Stimulated activated memory B cell treated with anti-CD40 and anti-IgM and Interleukin-4, amounts not matched to agents 10 μg/mL and 1 μg/mL and 100 μg/mL, for 72 hours (primary cell): ENCODE measurements at places on chromosomes 2 and 18.

DNA sequence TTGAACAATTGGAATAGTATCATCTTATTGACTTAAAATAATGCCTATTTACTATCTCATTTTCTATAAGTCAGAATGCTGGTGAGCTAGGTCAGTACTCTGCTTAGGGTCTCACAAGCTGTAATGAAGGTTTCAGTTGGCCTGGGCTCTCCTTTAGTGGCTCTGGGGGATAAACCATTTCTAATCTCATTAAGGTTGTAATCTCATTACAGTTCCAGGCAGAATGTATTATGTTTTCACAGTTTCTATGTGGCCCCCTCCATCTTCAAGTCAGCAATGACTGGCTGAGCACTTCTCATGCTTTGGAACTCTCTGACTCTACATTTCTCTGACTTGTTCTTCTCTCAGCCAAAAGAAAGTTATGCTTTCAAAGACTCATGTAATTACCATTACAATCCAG is 163.1 kb downstream of the CCDC178 start:
- no peak for ATAC-seq

DNA sequence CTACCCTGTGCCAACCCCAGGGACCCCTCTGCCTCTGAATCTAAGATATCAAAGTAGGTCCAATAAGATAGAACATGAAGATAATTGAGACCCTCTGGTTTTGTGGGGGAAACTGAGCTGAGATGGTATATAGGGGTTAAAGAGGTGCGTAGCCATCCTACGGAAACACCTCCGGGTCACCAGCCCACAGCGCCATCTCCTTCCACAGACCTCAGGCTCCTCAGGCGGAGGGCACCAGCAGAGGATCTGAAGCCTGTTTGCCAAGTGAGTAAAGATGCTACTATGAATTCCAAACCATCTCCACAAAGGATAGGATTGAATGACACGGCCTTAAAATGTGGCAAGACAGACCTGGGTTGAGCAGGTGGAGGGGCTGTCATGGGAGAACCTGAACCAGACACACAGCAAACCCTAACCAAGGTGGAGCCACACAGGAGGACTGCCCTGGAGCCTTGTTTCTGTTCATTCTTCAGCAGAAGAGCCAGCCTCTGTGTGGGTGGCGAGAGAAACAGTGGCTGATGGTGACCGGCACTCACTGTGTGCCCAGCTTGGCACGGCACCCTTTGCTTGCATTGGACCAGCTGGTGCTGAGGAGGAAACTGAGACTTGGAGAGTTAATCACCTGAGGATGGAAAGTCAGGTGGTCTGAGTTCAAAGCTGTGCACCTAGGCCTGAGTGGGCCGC is 10.2 kb downstream of the GBX2 start:
- no peak for ATAC-seq

DNA sequence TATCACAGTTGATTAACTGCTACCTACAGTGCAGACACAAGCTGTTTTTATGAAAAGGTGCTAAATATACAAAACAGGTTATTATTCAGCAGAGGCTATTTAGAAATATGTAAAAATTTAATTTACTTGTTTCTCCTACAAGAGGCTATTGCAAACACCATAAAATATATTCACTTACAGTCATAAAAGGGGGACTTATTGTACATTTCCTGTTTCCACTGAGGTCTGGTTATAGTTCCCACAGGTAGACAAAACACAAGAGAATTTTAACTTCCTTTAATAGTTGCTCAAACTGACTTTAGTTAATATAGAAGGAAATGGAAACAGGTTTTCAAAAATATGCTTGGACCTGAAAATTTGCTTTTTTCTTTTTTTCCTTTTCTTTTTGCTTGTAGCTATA is 40.0 kb upstream of the FRZB start:
- no peak for ATAC-seq

GRCh38 chr2:121902171-121902591 is 146.7 kb downstream of the TSN start:
- peak; percentile 42 for ATAC-seq

GRCh38 chr18:63819786-63820185 is 44.6 kb downstream of the SERPINB7 start:
- no peak for ATAC-seq

DNA sequence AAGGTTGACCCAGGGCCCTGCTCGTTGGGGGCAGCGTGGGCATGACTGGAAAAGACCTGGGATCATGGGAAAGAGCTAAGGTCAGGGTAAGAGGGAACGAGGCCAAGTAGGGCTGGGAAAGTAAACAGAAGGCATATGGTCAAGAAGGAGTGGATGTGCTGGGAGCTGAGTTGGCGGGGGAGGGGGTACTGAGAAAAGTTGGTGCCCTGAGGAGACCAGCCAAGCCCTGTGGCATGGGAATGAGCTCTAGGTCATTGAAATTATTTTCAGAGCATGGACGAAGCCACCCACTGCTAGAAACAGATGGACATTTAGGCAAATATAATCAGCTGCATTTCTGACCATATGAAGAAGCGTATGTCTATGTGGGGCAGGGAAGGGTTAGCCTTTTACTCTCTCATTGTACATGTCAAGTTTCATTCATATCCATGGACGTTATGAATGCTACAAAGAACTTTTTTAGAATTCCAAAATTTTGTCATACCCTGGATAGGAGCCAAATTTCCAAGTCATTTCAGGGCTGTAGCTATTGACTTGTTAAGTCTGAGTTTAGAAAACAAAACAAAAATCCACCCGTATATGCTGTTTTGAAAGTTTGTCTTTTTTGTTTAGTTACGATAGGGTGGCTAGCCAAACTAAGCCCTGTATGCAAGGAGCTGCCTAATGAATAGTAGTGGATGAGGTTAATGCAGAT is 19.1 kb downstream of the MAPRE2 start:
- ATAC-seq: no peak

GRCh38 chr2:175620106-175620505 is 382.0 kb downstream of the LNPK start:
- no peak for ATAC-seq

DNA sequence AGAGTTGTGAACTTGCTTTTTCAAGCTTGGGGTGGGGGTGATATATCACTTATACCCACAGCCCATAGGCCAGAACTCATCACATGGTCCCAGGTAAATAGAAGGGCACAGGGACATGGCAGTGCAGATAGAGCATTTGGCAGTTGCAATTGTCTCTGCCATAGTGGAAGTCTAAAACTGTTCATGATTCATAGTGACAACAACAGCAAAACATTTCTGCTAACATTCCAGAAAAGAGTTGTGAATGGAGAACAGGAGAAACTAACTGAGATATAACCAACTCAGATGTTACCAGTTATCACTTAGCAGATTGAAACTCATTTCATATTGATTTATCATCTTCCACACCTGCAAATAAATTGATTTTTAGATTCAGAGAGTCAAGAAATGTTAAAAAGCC is 278.6 kb upstream of the KYNU start:
- ATAC-seq: no peak

GRCh38 chr2:144136297-144137010 is 383.5 kb downstream of the ZEB2 start:
- no peak for ATAC-seq

GRCh38 chr2:39632876-39633275 is 32.8 kb upstream of the TMEM178A start:
- ATAC-seq: no peak

- ATAC-seq: no peak
Observed at GRCh38 chr18:56148373-56148772, 490.0 kb downstream of the TXNL1 start.

- ATAC-seq: no peak
Observed at GRCh38 chr2:118077636-118078247, 10.5 kb upstream of the INSIG2 start.
